ENCODE measurements at places on chromosomes 7 and 10.
A peak's percentile ranks its signal among the peaks of the same experiment; 100 is the strongest.

- no peak for DNase-seq
These were observed 47.2 kb downstream of the APBB1IP start for GRCh38 chr10:26485150-26485941.

DNA sequence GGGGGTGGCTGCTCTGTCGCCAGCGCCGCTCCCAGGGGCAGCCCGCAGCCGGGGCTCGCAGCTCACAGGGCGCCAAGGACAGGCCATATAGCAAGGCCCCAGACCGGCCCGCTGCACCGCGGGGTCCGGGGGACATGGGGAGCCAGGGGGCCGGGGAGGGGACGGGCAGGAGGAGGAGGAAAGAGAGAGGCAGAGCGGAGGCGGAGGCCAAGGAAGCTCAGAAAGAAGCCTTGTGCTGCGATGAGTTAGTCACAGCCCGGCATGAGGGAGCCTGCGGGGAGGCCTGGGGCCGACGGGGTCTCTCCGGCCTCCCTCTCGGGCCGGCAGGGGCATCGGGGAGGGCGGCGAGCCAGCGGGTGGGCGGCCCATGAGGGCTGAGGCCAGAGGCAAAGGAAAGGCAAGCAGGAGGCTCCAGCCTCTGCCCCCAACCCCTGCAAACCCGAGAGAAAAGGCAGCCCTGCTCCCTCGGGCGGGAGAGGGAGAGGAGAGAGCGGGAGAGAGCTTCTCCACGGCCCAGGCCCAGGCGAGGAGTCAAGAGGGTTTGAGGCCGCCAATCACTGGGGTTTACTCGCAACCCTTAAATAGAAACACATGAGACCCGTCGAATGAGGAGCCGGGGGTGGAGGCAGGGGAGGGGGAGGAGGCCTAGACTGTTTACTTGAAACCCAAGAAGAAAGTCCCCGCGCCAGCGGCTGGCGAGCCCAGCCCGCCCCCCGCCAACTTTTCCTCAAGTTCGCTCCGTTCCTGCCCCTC, 167.9 kb downstream of the NEURL1 start:
- no peak for DNase-seq

GRCh38 chr7:137850571-137850970, 3.8 kb upstream of the DGKI start:
- DNase-seq: no peak

DNA sequence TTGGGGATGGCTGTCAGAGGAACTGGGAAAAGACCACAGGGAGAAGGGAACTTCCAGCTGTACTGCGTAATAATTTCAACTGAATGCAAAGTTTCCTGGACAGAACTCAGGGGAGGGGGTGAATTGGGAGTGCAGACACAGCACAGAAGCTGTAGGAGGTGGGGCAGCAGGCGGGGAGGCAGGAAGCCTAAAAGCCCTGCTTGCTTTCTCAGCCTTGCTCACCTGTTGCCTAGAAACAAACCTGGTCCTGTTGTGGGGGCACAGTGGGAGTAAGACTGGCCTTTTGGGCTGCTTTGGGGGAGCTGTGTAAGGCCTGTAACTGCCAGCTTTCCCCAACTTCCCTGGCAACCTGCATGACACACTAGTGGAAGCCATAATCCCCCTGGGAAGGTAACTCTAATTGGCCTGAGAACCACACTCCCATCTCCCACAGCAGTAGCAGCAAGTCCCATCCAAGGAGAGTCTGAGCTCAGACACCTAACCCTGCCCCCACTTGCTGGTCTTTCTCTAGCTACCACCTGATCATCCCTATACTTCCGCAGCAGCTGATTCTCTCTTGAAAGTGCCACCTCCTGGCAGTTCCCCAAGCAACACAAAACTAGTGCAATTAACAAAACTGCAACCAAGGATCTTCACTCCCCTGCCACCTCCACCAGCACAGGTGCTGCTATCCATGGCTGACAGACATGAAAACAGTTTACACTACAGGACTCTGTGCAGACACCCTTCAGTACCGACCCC, 1239.3 kb downstream of the SORCS1 start:
- DNase-seq: no peak

DNA sequence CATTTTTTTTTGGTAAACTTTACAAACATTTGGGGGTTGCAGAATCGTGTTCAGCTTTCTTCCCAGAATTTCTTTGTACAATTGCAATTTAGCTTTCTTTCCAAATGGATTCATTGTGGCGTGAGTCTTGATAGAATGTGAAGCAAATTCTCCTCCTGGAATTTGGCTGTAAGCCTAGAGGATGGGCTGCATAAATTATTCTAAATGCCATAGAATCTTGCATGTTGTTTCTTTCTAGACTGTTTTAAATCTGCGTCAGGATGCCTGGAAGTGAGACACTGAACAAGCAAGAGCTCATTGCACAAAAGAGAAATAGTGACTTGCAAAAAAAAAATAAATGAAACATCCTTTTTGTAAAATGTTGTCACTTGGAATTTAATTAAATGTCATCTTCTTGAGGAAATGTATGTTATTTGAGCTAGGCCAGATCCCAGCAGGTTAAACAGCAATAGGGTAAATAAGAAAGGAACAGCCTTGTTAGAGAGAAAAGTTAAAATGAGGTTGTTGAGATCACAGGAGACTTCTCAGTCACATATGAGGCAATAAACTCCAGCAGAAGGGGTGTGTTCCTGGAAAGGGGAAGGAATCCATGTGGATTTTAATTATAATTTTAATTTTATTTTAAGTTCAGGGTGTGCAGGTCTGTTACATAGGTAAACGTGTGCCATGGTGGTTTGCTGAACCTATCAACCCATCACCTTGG, 483.0 kb downstream of the PLXDC2 start:
- no peak for DNase-seq

- DNase-seq: no peak
These were observed 51.7 kb upstream of the ADAM12 start for GRCh38 chr10:126439942-126440341.

DNA sequence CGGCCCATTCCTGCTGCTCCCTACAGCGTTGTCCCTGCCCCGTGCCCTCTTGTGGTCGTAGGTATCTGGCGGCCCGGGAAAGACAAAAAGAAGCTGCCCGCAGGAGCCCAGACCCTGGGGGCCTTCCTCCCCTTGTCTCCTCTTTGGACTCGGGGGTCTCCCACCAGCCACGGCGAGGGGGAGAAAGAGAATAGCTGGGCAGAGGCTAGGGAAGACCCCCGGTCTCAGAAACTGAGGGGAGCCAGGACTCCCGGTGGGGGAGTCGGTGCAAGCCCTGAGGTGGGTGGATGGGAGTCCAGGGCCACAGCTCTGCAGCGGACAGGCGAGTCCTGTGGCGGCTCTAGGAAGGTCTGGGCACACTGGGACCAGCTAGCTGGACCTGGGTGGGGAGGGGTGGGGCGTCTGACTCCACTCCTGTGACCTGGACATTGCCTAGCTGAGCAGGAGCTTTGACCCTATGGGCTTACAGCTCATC, 1.3 kb upstream of the SH2D4B start:
- DNase-seq: no peak

GRCh38 chr7:137895301-137896221, 48.8 kb upstream of the DGKI start:
- DNase-seq: no peak

GRCh38 chr10:112790030-112790429, 160.0 kb upstream of the TCF7L2 start:
- DNase-seq: no peak

- DNase-seq: no peak
These were observed 2.6 kb upstream of the PIP4K2A start for GRCh38 chr10:22716943-22717342.

GRCh38 chr7:159010937-159011721, 133.5 kb downstream of the VIPR2 start:
- no peak for DNase-seq

DNA sequence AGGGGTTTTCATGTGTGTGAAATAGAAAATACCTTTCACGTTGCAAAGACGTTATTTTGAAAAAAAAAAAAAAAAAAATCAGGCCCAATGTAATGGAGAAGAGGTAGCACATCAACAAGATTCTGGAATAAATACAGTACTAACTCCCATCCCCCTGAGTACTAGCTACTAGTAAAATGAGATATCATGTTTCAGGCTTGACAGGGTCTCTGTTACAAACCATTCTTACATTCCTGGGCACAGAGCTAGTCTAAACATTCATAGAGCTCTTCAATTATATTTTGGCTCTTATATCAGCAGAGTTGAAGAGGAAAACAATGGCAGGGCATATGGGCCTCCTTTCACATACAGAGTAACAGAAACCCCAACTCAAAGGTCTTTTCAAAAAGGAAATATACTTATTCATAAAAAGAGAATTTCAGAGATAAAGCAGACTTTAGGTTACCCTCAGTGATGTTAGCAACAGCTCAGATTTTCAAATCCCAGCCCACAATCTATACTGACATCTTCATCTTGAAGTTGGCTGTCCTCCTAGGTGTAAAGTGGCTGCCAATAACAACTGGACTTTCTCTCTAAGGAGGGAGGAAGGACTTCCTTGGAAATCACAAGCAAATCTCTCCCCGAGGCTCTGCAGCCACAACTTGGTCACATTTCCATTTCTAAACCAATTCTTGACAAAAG, 18.6 kb downstream of the C7orf33 start:
- no peak for DNase-seq

GRCh38 chr10:78929541-78929940, 139.2 kb upstream of the ZMIZ1 start:
- no peak for DNase-seq

DNA sequence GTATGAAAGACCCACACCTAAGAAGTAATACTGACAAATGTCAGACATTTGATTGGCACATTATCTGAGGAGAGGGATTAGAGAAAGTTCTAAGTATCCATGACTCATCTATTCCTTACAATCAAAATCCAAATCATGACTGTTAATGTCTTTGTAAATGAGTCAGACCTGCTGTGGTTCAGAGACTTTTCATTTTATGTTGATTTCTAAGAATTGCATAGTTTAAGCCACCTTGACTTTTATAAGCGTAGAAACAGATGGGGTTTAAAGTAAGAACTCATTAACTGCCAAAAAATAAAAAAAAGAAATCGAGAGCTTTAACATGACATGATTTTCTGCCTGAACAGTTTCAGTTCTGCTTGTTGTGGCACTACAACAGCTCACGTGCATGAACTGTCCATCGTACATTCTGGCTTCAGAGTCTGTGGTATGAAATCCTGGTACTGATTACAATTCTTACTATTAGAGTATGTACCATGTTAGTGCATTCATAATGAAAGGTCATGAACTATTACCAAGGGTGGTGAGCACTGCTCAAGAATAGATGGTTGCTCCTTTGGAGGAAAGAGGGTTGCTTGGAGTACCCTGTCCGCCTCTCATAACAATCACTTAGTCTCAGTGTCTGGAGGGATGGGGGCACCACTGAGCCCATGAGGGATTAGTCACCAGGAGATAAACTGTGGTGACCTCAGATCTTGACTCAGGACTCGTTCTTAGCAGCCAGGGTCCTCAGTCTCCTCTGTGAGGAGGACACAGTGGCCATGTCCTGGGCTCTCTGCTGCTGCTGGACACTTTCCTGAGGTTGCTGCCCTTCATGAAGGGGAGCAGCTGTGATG, 42.2 kb downstream of the ACSM6 start:
- DNase-seq: no peak

DNA sequence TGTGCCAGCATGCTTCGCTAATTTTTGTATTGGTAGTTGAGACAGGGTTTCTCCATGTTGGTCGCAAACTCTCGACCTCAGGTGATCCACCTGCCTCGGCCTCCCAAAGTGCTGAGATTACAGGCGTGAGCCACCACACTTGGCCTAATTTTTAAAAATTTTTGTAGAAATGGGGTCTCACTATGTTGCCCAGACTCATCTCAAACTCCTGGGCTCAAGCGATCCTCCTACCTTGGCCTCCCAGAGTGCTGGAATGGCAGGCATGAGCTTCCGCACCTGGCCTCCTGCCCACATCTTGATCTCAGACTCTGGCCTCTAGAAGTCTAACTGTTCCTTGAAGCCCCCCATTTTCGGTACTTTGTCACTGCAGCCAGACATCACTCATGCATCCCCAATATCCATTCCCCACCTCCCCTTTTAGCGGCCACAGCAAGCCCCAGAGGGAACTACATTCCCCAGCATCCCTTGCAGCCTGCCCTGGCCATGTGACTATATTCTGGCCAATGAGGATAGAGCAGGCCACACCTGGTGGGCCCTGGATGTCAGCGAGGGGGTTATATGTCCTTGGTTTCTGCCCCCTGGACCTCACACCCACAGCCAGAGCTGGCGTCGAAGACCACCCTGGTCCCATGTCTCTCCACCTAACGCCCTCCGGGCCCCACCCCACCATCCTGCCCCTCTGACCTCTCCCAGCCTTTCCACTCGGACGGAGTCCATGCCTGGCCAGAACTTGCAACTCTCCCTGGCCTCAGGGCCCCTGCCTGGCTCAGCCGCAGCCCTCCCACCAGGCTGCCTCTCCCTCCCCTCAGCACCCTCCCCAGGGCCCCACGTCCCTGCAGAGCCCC, 33.8 kb downstream of the MICALL2 start:
- peak; percentile 44 for DNase-seq

- DNase-seq: no peak
These were observed 91.2 kb upstream of the INSIG1 start for GRCh38 chr7:155206318-155207020.

- DNase-seq: no peak
These were observed 25.5 kb downstream of the DDC start for GRCh38 chr7:50539725-50540124.

DNA sequence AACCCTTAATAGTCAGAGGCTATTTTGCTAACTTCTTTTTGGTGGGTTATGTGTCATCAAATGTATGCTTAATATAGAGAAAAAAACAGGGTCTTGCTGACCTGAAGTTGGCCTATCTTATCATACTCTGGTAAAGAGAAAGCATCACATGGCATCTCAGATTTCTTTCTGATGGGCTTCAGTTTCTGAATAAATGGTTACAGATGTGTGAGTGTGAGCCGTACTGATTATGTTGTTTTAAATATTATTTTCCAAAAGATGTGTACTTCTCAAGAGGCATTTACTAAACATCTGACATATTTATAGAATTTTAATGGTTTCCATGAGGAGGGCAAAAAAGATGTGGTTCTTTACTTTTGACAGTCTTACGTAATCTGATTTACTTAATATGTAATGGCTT, 28.4 kb downstream of the BBS9 start:
- no peak for DNase-seq

- no peak for DNase-seq
These were observed 19.1 kb upstream of the INPP5F start for GRCh38 chr10:119706521-119707278.

GRCh38 chr7:99786726-99787335, 2.8 kb upstream of the CYP3A4 start:
- DNase-seq: no peak

DNA sequence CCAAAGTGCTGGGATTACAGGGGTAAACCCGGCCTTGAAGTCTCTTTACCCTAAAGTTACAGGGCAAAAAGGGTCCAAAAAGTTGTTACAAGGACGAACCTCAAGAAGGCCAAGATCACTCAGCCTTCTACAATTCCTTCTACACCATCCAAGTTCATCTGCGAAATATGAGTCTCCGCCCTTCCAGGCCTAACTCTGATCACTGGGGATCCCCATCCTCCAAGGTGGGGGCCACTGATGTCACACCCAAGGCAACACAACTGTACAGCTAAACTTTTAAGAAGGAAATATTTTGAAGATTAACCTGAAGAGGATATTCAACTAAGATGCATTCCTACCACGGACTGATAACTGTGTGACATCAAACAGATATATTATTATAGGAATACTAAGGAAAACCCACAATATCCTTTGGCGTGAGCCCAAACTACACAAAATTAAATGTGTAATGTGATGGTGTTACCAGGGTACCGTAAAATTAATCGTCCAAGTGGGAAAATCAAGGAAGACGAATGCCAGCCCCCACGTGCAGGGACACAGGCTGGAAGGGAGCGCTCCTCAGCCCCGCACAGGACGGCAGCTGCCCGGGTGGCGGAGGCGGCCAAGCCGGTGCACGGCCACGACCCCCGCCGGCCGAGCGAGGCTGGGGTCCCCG, 1.0 kb downstream of the PAXIP1 start:
- DNase-seq: no peak

All from T47D (cell line).